ENCODE measurements at places on chromosomes 4 and X. TPM values are rescaled to one million over a fixed set of nuclear protein-coding genes. Genes with fewer than 3 reads are reported as not detected.

The GAGE12J gene
- total RNA-seq = not detected

The GC gene
- total RNA-seq = not detected

The NLGN4X gene
- total RNA-seq = not detected

GRCh38 chr4:94746746-94747145 lies 11.0 kb upstream of the BMPR1B start:
- no peak for DNase-seq

- no peak for DNase-seq
Measured at GRCh38 chr4:108037884-108038283, 48.2 kb downstream of the HADH start.
